ENCODE measurements at places on chromosomes 12 and 14. TPM values are rescaled to one million over a fixed set of nuclear protein-coding genes. Genes with fewer than 3 reads are reported as not detected.

RPL10L gene
- not detected for polyA plus RNA-seq

- no peaks in the 10 kb centered on the region for H3K27me3 ChIP-seq
- no peak overlapping the region for H3K4me3 ChIP-seq
- H3K4me1 ChIP-seq, result no peaks in the 10 kb centered on the region
- peaks cover 11% of the 10 kb centered on the region for H3K36me3 ChIP-seq
- no peak overlapping the region for H3K27ac ChIP-seq
Measured at GRCh38 chr12:132723015-132723763, 12.5 kb downstream of the PGAM5 start.

MGAT2 gene
- polyA plus RNA-seq, result 33.8 TPM

GRCh38 chr14:67942080-67942710 is 122.6 kb downstream of the RAD51B start:
- no peak for DNase-seq
- H3K36me3 ChIP-seq, result no peaks in the 10 kb centered on the region
- peaks cover 5% of the 10 kb centered on the region for H3K4me1 ChIP-seq
- H3K27ac ChIP-seq, result no peak overlapping the region

DNA sequence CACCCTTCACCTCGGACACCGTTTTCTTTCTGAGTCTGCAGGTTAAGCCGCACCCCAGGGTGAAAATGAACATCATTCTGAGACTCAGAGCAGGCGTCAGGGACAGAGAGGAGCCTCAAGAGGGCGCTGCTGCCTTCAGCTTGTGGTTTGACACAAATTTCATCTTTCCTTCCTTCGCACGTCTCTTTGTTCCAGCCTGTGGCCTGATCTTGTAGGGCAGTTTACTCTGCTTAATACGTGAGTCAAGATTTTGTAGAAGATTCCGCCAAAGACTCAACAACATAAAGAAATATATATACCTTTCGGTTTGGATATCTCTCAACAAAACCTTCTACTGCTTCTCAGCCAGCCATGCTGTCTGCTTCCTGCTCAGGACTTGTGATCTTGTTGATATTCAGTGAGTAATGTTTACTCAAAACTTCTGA is 329.3 kb upstream of the OR4E1 start:
- no peak overlapping the region for H3K4me3 ChIP-seq
- H3K27me3 ChIP-seq, result peaks cover 29% of the 10 kb centered on the region
- H3K4me1 ChIP-seq, result no peaks in the 10 kb centered on the region

GRCh38 chr14:55699131-55700057 is 119.4 kb downstream of the KTN1 start:
- H3K27ac ChIP-seq, result no peak overlapping the region
- H3K27me3 ChIP-seq, result no peaks in the 10 kb centered on the region
- H3K4me3 ChIP-seq, result no peak overlapping the region

- H3K36me3 ChIP-seq, result no peaks in the 10 kb centered on the region
- no peak overlapping the region for H3K27ac ChIP-seq
- H3K4me3 ChIP-seq, result no peak overlapping the region
- no peaks in the 10 kb centered on the region for H3K27me3 ChIP-seq
- DNase-seq, result no peak
Measured at GRCh38 chr14:48350971-48351370, 675.6 kb upstream of the MDGA2 start.

DNA sequence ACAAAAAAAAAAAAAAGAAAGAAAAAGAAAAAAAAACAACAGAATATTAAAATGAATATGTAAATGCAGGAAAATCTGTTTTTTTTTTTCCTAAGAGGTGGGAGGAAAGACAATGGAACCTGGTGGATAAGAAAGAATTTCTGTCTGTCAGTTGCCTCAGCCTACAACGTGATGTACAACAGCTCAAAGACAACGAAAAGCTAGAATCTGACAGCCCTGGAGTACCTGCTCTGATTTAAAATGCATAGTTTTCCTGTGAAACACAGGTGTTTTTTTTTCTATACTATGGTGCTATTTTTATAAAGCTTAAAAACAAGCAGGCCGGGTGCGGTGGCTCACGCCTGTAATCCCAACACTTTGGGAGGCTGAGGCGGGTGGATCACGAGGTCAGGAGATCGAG is 30.0 kb upstream of the ULK1 start:
- H3K4me1 ChIP-seq, result no peaks in the 10 kb centered on the region
- no peak for DNase-seq
- H3K27me3 ChIP-seq, result peaks cover 28% of the 10 kb centered on the region
- no peaks in the 10 kb centered on the region for H3K36me3 ChIP-seq

SP7 gene
- not detected for polyA plus RNA-seq

DHRS2 gene
- not detected for polyA plus RNA-seq

- no peaks in the 10 kb centered on the region for H3K4me1 ChIP-seq
- H3K36me3 ChIP-seq, result no peaks in the 10 kb centered on the region
- no peak for DNase-seq
Measured at GRCh38 chr12:50326590-50327284, 43.4 kb upstream of the LIMA1 start.

DNA sequence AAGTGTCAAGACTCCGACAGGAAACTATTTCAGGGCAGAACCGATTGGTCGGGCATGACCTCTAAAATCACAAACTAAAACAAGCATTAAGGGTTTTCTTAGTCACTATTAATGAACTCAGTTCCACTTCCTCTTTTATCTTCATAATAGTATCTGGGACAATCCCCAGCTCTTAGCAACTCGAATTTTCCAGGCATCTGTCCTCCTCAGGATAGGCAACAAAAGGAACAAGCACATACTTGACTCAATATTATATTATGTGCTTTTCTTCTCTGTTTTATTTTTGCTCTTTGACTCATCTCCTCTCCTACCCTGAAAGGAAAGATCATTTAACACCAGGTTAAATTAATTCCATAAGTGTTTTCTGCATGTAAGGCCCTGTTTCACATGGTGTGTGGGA is 638.3 kb upstream of the TBX3 start:
- H3K36me3 ChIP-seq, result no peaks in the 10 kb centered on the region
- H3K4me1 ChIP-seq, result peaks cover 20% of the 10 kb centered on the region
- H3K27ac ChIP-seq, result no peak overlapping the region
- H3K4me3 ChIP-seq, result no peak overlapping the region
- no peaks in the 10 kb centered on the region for H3K27me3 ChIP-seq

GRCh38 chr14:64117671-64118402 is 176.3 kb downstream of the ESR2 start:
- H3K4me1 ChIP-seq, result no peaks in the 10 kb centered on the region
- no peaks in the 10 kb centered on the region for H3K36me3 ChIP-seq
- no peak overlapping the region for H3K27ac ChIP-seq
- no peak for DNase-seq
